H4 (cell line): ENCODE measurements at places on chromosomes 12 and 14. TPM values are rescaled to one million over a fixed set of nuclear protein-coding genes. Genes with fewer than 3 reads are reported as not detected.

The KRT3 gene
- total RNA-seq: not detected in 2 replicates

The PCED1B gene
- 1.1 TPM in 1 of 2 replicates, not detected in the other for total RNA-seq

The SYT1 gene
- 5.5 and 5.9 TPM in 2 replicates for total RNA-seq

The TMEM52B gene
- 0.10 and 1.5 TPM in 2 replicates for total RNA-seq

The AKAP3 gene
- total RNA-seq: 1.4 and 1.9 TPM in 2 replicates

The TSPAN9 gene
- total RNA-seq: 12.7 and 15.8 TPM in 2 replicates

The DNAJC22 gene
- total RNA-seq: 14.3 TPM in 2 replicates

The SLC25A47 gene
- total RNA-seq: not detected in 2 replicates

The AVPR1A gene
- total RNA-seq: not detected in 2 replicates

The PPP4R3A gene
- 24.2 and 25.7 TPM in 2 replicates for total RNA-seq

The AQP2 gene
- total RNA-seq: not detected in 2 replicates

The OTUB2 gene
- 1.7 and 2.5 TPM in 2 replicates for total RNA-seq

The RNASE7 gene
- not detected in 2 replicates for total RNA-seq

The PRIM1 gene
- total RNA-seq: 51.1 and 51.7 TPM in 2 replicates

The FCF1 gene
- 32.3 and 39.7 TPM in 2 replicates for total RNA-seq

The PLCZ1 gene
- total RNA-seq: not detected in 2 replicates

The NUDT14 gene
- 18.0 and 19.8 TPM in 2 replicates for total RNA-seq

The CD163 gene
- total RNA-seq: not detected in 2 replicates

The JKAMP gene
- 145 and 168 TPM in 2 replicates for total RNA-seq

The KRT5 gene
- total RNA-seq: not detected in 2 replicates

The FAM186B gene
- 0.39 and 3.8 TPM in 2 replicates for total RNA-seq

The POTEM gene
- not detected in 2 replicates for total RNA-seq

The NPFF gene
- not detected in 2 replicates for total RNA-seq

The BATF gene
- not detected in 2 replicates for total RNA-seq

The TCL1B gene
- total RNA-seq: not detected in 2 replicates
